LHCN-M2 (cell line): ENCODE measurements at places on chromosomes 13 and 19. TPM values are rescaled to one million over a fixed set of nuclear protein-coding genes. Genes with fewer than 3 reads are reported as not detected.

The LHB gene
- total RNA-seq, result not detected in 2 replicates

The SRRM5 gene
- 0.11 TPM in 1 of 2 replicates, not detected in the other for total RNA-seq

The PPM1N gene
- total RNA-seq, result 1.7 and 2.4 TPM in 2 replicates

The ZNF565 gene
- total RNA-seq, result 2.9 and 3.7 TPM in 2 replicates

The C19orf38 gene
- total RNA-seq, result not detected in 2 replicates

The ZNF497 gene
- 1.1 TPM in 2 replicates for total RNA-seq

The VSIG10L gene
- total RNA-seq, result 0.77 and 1.2 TPM in 2 replicates

The ZFP36 gene
- total RNA-seq, result 9.3 and 15.0 TPM in 2 replicates

The CASP14 gene
- total RNA-seq, result not detected in 2 replicates

The PSG6 gene
- not detected in 2 replicates for total RNA-seq

The ODAD3 gene
- 0.38 and 0.75 TPM in 2 replicates for total RNA-seq

The WTIP gene
- total RNA-seq, result 18.8 and 24.3 TPM in 2 replicates
